CD4-positive, alpha-beta memory T cell (primary cell): ENCODE measurements at places on chromosomes 16 and 17. TPM values are rescaled to one million over a fixed set of nuclear protein-coding genes. Genes with fewer than 3 reads are reported as not detected.

GRCh38 chr17:1703063-1703462, 7.1 kb downstream of the TLCD2 start:
- no peak for DNase-seq

Gene CCDC57
- total RNA-seq = 80.5 TPM

DNA sequence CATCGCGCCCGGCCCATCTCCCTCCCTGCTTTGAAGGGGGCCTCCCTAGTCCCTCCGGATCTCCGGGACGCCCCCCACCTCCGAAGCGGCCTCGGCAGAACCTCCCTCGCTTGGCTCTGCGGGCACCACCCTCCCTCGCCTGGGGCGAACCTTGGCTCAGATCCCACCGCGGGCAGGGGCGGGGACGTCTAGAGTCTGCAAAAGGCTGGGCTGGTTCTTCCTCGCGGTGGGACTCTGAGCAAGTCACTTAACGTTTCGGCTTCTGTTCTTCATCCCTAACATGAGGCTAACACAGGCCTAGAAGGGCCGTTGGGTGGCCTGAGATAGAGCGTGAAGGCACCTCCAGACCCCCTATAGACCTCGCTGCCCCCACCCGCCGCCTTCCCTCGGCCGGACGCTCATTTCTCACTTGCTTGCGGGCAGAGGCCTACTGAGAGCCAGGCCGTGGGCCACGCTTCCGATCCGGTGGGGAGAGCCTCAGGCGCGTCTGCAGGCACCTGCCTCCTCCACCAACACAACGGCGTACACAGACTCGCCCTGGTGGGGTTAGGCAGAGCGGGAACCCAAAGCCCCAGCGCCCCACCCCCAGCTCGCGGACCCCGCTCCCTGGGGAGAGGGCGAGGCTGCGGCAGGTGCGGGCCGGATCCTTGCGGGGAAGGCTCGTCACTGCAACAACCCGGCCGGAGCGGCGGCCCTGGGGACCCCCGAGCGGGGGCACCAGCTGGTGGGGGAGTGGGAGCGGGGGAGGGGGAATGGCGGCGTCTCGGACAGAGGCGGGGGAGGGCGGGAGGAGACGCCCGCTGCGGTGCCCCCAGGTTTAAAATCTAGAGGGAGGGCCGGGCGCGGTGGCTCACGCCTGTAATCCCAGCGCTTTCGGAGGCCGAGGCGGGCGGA, 5.4 kb downstream of the MYO1C start:
- DNase-seq = peak; percentile 73

Gene CSF3
- not detected for total RNA-seq

DNA sequence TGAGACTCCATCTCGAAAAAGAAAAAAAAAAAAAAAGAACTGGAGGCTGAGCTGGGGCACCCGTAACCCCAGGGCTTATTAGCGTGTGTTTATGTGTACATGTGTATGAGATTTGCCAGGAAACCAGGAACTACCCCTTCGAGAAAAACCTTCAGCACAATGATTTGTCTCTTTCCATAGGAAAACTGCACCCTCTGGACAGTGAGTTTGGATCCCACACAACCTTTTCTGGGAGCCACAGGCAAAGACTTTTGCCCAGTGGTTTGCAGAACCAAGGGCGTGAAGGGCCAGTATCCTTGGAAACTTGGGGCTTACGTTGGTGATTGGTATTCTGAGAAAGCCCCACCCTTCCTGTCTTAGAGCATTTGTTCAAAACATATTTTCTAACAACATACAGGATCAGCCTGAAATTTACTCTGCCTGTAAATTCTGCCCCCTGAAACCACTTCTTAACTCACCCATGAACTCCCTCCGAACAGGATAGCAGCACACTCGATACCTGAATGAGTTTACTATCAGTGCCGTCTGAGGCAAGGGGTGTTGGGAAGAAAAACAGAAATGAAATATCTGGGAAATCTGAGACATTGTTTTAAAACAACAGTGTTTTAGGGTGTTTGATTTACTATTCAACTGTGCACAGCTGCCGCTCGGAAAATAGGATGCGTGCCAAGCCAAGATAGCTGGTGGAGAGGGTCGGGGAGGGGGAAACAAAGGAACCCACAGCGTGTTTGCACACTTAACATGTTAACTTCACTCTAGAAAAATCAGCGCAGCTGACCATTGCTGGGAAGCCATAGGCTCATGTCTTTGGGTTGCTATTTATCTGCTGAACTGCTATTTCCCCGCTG, 40.2 kb upstream of the MAF start:
- no peak for DNase-seq

GRCh38 chr16:71837150-71837549, 8.6 kb upstream of the ATXN1L start:
- DNase-seq = no peak

Gene PRPSAP1
- total RNA-seq = 63.4 TPM

Gene CAMKK1
- 3.5 TPM for total RNA-seq

DNA sequence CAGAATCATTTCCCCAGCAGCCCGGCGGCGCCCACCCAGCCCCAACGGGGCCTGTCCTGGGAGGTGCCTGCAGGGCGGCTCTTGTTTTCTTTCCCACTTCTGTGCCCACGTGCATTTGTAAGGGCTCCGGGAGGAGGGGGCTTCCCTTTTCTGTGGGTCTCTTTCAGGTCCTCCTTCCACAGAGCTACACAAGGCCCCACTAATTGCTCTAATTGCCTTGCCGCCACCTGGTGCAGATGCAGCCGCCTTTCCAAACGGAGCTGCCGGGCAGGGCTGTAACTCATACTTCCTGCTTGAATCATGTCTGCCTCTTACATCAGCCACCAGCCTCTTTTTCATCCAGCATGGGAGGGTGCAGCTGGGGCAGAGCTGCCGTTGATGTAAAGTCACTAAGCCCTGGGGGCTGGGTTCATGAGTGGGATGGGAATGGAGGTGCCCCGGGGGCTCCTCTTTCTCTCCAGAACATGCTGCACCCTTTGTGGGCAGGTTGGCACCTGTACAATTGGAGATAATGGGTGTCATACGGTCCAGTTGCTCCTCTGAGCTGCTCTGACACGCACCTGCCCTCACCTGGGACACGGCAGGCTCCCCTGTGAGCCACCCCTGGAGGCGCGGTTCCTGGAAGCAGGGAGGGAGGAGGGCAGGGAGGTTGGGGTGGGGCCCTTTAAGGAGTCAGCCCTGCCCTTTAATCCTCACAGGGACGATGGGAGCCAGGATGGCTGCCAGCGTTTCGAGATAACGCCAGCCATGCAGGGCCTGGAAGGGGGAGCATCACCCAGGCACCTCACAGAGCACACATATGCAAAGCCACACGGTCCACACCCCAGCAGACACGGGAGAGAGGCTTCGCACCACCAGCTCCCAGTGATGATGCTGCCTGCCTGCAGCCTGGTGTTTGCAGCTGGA, 41.1 kb upstream of the KLHDC4 start:
- peak; percentile 15 for DNase-seq

DNA sequence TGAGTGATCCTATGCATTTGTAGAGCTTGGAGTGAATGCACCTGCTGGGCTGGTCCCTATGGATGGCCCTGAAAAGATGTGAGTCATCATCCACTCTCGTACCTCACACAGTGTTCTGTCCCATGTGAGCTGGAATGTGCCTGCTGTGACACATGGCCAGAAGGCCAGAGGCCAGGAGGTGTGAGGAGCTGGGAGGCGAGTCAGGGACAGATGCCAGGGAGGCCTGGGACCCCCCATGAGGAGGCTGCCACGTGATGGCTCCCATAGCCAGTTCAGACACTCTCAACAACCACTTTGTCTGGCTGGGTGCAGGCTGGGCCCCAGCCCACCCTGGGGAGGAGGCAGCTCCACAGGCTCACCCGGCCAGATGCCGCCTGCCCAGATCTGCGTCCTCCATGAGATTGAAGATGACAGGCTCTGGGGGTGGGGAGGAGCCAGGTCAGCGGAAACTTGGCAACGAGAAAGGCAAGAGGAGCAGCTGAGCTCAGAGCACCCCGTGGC, 168.8 kb downstream of the C16orf78 start:
- DNase-seq = no peak

DNA sequence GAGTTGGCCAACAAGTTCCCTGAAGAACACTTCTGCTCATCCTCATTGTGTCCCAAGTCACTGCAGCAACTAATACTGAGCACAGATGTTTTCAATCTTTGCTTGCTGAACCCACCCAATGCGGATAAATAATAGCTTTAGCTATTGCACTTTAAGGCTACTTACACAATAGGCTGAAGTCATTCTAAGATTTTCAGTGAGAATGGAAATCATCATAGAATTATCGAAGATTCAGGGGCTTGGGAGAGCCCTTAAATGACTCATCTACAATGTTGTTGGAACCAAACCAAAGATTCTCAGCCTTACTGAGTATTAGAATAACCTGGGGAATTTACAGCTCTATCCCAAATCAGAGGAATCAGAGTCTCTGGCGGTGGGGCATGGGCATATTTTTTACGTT, 51.2 kb downstream of the SYCE1L start:
- DNase-seq = no peak

DNA sequence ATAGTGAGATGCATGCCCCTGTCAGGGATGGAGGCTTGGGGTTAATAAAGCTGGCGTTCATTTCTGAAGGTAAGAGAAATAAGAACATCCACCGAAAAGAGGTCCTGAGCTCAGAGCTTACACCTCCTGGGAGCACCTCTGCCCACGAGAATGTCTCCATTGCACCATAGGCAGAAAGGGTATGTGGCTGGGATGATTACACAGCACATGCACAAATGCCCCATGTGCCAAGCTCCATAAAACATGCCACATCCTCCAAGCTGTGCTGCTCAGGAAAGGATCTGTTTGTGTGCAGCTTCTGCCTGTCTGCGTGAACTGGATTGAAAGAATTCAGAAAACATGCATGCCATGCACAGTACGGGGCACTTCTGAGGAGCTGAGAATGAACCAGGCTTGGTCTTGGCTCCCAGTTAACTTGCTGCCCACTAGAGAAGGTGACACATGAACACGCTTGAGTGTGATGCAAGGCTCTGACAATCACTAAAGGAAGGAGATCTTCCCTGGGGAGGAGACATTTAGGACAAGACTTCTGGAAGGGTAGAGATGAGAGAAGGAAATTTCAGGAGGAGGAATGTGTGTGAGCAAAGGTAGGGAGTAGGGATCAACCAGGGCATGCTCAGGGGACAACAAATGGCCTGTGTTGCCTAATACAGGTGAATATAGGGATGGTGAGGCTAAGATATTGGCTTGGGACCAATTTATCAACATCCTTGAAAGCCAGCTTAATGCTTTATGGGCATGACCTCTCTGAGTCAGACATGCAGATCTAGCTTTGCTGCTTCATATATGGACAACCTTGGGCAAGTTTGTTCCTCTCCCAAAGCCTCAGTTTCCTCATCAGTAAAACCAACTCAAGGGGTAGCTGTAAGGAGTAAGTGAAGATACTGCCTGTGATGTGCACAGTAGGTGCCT, 32.0 kb upstream of the SMPD3 start:
- no peak for DNase-seq

GRCh38 chr16:87033021-87033471, 284.1 kb downstream of the C16orf95 start:
- no peak for DNase-seq

DNA sequence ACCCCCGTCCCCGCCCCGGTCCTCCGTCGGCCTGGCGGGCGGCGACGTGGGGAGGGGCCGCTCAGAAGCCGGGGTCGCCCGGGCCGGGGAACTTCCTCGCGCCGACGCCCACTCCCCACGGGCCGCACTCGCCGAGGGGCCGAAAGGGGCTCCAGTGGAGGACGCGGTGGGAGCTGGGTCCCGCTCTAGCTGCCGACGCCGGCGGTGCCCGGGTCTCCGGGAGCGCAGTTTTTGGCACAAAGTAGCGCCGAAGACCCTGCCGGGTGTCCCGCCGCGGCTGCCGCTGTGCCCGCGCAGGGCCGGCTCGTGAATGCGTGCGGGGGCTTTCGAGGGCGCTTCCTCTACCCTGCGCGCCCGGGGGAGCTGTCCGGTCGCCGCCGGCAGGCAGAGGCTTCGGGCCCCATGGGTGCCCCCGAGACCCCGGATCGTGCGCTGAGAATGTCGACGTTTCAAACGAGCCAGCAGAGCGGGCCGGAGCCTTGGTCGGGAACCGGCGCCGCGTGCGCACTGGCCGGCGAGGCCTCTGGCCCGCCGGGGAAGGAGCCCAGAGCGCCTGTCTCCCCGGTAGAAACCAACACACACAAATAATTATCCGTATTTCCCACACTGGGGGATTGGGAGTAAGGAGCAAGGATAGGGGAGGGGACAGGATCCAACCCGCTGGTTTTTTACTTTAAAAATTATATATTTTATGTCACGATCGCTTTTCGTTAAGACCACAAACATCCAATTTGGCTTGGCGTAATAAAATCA, 46.6 kb upstream of the SLC38A10 start:
- no peak for DNase-seq

Gene PERCC1
- total RNA-seq = 0.49 TPM

Gene FUS
- 500 TPM for total RNA-seq

- no peak for DNase-seq
These were observed 335 bp downstream of the TMEM11 start for GRCh38 chr17:21213638-21214014.

Gene CTRB1
- not detected for total RNA-seq

Gene ZG16
- not detected for total RNA-seq

Gene TBC1D3G
- not detected for total RNA-seq

DNA sequence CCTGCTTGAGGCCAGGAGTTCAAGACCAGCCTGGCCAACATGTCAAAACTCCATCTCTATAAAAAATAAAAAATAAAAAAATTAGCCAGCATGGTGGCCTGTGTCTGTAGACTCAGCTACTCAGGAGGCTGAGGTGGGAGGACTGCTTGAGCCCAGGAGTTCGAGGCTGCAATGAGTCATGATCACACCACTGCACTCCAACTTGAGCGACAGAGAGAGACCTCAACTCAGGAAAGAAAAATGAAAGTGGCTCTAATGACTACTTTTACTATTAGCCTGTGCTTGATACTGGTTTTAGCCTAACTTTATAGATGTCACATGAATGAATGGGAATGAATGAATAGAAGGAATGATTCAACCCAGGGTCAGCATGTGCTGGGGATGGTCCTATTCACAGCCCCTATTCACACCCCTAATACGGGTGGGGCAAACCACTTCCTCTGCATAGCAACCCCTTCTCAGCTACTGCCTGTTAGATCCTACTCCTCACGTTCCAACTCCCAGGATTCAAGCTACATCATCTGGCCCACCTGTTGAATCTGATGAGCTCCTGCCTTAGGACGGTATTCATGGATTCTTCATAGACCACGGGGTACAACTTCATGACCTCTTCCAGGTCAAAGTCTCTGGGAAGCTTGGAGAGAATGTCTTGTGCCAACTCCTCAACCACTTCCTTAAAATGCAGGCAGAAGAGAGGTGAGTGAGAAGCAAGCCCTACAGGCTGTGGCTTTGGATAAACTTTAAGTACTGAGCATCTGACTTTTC, 40.5 kb downstream of the LYRM1 start:
- DNase-seq = no peak

DNA sequence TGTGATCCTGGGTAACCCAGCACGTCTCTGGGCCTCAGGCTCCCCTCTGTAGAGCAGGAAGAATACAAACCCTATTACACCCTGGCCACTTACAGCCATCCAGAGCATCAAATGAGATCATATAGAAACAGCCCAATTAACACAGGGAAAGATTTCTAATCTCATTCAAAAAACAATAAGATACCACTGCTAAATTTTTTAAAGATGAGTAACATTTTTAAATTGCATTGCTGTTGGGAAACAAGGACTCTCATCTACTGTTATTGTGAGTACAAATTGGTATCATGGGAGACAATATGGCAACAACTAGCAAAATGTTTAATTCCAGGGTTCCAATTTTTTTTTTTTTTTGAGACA, 41.1 kb downstream of the SRL start:
- DNase-seq = no peak

GRCh38 chr17:80424878-80425765, 10.2 kb downstream of the ENDOV start:
- no peak for DNase-seq

GRCh38 chr17:64315032-64315490, 52.0 kb upstream of the TEX2 start:
- DNase-seq = no peak
